ENCODE measurements at places on chromosomes 11 and 22.

DNA sequence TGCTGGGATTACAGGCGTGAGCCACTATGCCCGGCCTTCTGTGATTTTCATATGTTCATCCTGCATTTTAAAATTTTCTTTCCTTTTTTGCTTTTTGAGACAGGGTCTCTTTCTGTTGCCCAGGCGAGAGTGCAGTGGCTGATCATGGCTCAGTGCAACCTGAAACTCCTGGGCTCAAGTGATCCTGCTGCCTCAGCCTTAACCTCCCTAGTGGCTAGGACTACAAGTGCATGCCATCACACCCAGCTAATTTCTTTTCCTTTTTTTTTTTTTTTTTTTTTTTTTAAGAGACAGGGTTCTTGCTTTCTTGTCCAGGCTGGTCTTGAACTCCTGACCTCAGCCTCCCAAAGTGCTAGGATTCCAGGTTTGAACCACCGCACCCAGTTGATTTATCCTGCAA is 54.1 kb upstream of the WT1 start:
- no peak for DNase-seq

- DNase-seq: no peak
These were observed 36.8 kb upstream of the CSTF3 start for GRCh38 chr11:33197915-33198727.

GRCh38 chr11:126354631-126355323 is 709 bp upstream of the ST3GAL4 start:
- DNase-seq: no peak

DNA sequence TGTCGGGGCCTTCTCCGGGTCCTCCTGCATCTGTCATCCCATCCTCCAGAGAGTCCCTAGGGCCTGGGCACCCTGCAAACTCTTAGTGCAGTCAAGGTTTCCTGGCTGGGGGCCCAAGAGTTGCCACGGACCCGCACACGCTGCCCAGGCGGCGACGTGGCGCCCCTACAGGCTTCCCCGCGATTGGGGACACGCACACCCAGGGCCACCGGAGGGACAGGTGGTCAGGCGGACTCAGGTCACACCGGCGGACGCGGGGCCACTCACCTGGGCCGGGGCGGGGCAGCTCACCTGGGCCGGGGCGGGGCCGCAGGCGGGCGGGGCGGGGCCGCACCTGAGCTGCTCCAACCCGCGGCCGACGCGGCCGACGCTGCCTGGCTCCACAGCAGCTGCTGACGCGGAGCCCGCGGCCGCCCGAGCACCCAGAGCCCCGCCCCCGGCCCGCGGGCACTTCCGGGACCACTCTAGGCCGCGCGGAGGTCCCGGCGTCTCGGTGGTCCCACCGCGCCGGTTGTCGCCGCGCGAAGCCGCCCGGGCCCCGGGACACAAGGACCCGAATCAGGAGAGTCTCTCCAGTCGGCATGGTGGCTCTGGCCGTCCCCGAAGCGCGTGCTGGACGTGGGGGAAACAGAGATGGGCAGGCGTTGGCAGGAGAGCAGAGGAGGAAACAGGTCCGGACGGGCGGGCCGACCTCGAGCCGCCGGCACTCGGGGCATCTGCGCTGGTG is at the start of gene ZNF70:
ZNF70 (minus strand) TSS at position 399 of the 727 bp plus-strand sequence. CDS start 5,972 bp downstream, outside the sequence.
- peak; percentile 65 for DNase-seq

DNA sequence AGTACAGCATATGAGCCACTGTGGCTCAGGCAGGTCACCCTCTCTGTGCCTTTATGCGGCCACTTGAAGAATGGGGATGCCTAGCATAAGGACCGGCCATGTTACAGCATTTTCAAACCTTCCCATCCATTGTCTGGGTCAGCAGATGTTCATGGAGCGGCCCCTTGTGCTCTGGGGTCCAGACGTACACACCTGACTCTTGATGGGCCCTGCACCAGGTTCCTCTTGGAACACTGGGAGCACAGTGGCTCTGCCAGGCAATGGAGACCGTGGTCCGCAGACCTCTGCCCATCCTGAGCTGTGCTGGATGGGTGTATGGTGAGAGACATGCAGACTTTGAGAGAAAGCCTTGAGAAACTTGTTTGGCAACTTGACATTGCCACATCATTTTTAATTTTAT is 9.8 kb downstream of the PRDM11 start:
- no peak for DNase-seq

GRCh38 chr11:69477086-69477485 is 4.4 kb upstream of the LINC01488 start:
- no peak for DNase-seq

DNA sequence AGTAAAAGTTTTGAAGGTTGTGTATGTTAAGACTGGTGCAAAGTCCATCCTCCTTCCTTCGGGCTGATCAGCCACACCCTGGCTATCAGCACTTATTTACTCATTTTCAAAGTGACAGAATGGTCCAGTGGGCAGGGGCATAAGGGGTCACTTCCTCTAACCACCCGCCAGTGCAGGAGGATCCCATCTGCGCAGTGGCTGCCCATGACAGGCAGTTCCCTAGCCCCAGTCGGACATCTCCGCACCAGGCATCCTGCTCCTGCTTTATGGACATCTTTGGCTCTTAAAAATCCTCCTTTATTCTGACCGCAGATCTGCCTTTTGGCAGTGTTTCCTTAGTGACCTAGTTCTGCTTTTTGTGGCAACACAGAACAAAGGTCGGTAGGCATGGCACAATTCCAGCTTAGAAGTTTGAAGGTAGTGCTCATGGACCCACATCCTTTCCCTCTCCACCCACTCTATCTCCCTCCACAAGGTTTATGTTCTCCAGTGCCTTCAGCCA is 55.9 kb downstream of the BMAL1 start:
- no peak for DNase-seq

DNA sequence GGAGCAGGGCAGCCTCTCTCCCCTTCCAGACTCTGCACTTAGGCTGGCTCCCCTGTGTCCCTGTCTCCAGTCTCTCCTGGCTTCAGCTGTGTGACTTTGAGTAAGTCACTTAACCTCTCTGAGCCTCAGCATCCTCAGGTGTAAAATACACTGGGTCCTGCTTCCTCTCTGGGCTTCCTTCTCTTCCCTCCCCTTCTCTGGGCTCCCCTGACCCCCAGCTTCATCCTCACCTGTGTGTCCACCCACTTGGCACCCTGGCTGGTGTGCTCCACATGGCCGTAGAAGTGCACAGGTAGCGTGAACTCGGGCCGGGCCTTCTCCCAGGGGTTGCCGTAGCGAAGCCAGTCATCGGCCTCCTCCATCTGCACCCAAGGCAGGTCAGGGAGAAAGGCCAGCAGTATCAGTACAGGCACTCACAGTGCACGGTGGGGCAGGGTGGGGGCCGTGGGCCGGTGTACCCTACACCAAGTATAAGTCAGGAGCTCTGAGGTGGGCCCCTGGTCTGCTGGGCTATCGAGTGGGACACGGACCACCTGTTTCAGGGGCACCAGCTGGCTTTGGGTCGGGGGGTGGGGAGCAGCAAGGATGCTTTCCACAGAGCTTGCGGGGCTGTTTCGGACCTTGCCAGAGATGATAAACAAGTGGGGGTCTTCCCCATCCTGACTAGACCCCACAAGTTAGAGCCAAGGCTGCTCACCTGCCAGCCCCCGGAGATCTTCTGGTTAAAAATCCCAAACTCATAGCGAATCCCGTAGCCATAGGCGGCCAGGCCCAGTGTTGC is 2.0 kb downstream of the PYGM start:
- no peak for DNase-seq

GRCh38 chr22:44701824-44702478 is at the start of gene PRR5:
TSS of gene PRR5 (plus strand) at chr22:44702204. CDS start at chr22:44702475, 271 bp downstream.
- peak; percentile 31 for DNase-seq

DNA sequence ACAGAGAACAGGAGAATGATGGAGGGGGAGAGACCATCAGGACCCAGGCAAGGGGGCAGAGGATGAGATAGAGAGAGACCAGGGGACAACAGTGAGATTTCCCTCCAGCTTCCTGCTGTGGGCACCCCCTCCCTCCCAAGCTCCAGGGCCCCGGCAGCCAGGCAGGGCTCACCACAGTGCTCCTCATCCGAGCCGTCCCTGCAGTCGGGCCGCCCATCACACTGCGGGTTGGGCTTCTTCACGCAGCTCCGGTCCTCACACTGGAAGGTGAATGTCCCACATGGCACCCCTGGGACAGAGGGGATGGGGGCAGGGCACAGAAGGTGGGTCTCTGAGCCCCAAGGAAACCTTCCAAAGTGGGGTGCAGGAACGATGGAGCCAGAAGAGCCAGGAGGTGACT is 19.2 kb downstream of the KCTD17 start:
- DNase-seq: peak; percentile 56

DNA sequence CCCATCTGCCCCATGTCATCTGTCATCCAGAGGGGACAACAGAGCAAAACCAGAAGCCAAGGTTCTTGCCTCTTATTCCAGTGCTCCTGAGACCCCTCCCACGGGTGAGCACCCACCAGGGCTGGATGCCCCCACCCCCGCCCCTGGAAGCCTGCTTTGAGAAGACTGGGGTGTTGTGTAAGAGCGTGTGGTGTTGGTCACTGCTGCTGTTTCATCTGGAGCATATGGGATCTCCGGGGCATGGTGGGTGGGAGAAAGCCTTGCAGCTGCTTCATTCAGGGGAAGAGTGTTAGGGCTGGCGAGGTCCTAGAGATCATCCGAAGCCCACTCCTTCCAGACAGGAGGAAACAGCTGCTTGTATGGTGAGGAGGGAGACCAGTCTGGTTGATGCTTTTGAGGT is 54.1 kb downstream of the CHRDL2 start:
- no peak for DNase-seq

DNA sequence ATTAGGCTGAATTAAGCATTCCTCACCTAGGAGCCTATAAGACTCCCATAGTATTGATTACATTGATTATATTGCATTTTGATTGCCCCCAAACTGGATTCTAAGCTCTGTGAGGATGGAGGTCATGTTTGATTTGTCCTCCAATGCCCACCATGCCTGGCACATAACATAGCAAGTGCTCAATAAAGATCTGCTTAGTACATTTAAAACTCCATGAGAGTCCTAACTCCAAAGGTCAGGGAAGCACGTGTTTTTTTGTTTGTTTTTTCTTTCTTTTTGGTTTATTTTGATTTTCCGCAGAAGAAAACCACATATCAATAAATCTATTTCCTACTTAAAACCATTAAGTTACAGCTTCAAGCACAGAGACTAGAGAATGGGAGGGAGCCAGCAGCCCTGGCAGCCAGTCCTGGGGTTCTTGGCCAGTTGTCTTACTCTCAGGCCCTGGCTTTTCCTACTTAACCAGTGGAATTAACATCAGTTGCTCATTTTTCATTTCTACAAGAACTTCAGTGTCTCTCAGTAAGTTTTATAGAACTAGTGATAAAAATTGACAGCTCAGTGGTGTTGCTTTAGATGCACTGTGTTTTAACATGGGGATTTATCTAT is 429.9 kb upstream of the CCDC90B start:
- no peak for DNase-seq

DNA sequence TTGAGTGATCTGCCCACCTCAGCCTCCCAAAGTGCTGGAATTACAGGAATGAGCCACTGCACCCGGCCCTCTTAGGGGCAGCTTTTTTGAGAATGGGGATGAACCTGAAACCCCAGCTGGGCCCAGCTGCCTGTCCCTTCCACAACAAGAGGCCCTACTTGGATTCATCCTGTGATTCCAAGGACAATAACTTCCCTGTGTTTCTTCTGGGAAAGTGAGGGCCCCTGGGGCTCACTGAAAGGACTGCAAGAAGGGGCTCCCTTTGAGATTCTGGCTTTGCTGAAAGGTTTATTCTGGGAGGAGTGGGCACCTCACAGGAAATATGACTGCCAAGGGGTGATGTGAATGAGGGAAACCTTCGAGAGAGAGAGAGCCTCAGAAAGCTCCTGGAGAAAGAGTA is 12.3 kb upstream of the GNAZ start:
- DNase-seq: no peak

- DNase-seq: no peak
These were observed 39.0 kb downstream of the GLB1L2 start for GRCh38 chr11:134370526-134371435.

GRCh38 chr11:117833401-117833891 is 8.9 kb upstream of the FXYD2 start:
- no peak for DNase-seq

DNA sequence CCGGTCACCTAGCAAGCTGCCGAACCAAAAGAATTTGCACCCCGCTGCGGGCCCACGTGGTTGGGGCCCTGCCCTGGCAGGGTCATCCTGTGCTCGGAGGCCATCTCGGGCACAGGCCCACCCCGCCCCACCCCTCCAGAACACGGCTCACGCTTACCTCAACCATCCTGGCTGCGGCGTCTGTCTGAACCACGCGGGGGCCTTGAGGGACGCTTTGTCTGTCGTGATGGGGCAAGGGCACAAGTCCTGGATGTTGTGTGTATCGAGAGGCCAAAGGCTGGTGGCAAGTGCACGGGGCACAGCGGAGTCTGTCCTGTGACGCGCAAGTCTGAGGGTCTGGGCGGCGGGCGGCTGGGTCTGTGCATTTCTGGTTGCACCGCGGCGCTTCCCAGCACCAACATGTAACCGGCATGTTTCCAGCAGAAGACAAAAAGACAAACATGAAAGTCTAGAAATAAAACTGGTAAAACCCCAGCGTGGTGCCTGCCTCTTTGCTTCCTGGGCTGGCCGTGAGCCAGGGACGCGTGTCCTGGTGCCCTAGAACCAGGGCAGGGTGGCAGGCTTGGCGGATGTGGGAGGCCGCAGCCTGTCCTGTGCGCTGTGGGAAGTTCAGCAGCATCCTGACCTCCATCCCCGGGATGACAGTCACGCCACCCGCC is 13.2 kb downstream of the CCND1 start:
- DNase-seq: no peak

GRCh38 chr11:100841711-100842407 is 154.8 kb downstream of the ARHGAP42 start:
- no peak for DNase-seq

DNA sequence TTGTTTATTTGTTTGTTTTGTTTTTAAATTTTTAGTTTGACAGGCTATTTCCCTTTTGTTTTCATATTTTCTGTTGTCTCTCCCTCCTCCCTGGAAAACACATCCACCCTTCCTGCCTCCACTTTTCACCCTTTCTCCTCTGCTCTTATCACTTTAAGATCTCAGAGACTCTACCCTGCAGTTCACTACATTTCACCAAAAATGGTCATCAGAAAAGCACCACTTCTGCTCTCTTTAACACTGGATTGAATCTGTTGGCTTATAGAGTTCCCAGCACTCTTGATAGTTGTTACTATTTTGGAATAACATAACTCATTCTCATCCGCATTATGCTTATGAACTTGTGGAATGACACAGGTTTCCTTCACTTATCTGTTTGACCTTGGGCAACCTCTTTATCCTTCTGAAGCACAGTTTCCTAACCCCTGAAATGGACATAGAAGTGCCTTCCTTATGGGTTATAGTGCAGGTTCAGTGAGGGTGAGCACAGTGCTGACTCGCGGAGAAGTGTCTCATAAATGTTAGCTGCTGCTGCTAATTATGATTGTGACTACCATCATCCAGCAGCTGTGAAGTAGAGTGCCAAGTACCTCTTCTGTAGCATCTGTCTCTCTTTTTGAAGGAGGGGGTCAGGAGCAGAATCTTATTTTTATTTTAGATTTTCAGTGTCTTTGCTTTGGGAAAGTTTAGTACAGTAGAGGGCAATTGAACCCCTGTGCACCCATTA is 15.0 kb downstream of the TEAD1 start:
- no peak for DNase-seq

DNA sequence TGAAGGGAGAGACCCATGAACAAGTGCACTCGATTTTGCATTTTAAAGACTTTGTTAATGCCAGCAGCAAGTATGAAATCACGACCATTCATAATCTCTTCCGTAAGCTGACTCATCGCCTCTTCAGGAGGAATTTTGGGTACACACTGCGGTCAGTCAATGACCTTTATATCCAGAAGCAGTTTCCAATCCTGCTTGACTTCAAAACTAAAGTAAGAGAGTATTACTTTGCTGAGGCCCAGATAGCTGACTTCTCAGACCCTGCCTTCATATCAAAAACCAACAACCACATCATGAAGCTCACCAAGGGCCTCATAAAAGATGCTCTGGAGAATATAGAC is 5.9 kb downstream of the SERPIND1 start:
- DNase-seq: no peak

- DNase-seq: no peak
These were observed 2.3 kb upstream of the CCDC88B start for GRCh38 chr11:64337538-64338249.

Data from NCI-H524 (cell line).